Nephron progenitor cell (in vitro differentiated cells): ENCODE measurements at places on chromosomes 7 and 10.

- peak overlapping the region; percentile 65 for H3K27ac ChIP-seq
- no peak overlapping the region for H3K4me3 ChIP-seq
- H3K27me3 ChIP-seq: no peaks in the 10 kb centered on the region
- peaks cover 8% of the 10 kb centered on the region for H3K4me1 ChIP-seq
Observed at GRCh38 chr7:129646369-129647021, 35.0 kb downstream of the NRF1 start.

- H3K36me3 ChIP-seq: no peaks in the 10 kb centered on the region
- H3K4me1 ChIP-seq: peaks cover 8% of the 10 kb centered on the region
- no peak overlapping the region for H3K27ac ChIP-seq
- H3K27me3 ChIP-seq: peaks cover 3% of the 10 kb centered on the region
- no peak overlapping the region for H3K4me3 ChIP-seq
- no peak for DNase-seq
Observed at GRCh38 chr7:18117482-18117881, 89.8 kb upstream of the PRPS1L1 start.

- DNase-seq: peak; percentile 89
- peaks cover 82% of the 10 kb centered on the region for H3K27me3 ChIP-seq
- no peak within 1 kb of the TSS for H3K27ac ChIP-seq
- peak within 1 kb of the TSS; percentile 76 for H3K4me3 ChIP-seq
Observed at GRCh38 chr7:98617051-98617959, at the start of gene NPTX2. TSS of gene NPTX2 (plus strand) at chr7:98617285. CDS start at chr7:98617462, 177 bp downstream.

GRCh38 chr10:42477170-42477569 is 161.2 kb downstream of the ZNF33B start:
- H3K4me1 ChIP-seq: no peaks in the 10 kb centered on the region
- H3K27me3 ChIP-seq: peaks cover 3% of the 10 kb centered on the region
- no peak overlapping the region for H3K27ac ChIP-seq

- H3K4me3 ChIP-seq: no peak overlapping the region
- peaks cover 16% of the 10 kb centered on the region for H3K4me1 ChIP-seq
- H3K27ac ChIP-seq: no peak overlapping the region
- no peak for DNase-seq
- no peaks in the 10 kb centered on the region for H3K36me3 ChIP-seq
- H3K27me3 ChIP-seq: no peaks in the 10 kb centered on the region
Observed at GRCh38 chr10:132551093-132551807, 13.7 kb downstream of the INPP5A start.

DNA sequence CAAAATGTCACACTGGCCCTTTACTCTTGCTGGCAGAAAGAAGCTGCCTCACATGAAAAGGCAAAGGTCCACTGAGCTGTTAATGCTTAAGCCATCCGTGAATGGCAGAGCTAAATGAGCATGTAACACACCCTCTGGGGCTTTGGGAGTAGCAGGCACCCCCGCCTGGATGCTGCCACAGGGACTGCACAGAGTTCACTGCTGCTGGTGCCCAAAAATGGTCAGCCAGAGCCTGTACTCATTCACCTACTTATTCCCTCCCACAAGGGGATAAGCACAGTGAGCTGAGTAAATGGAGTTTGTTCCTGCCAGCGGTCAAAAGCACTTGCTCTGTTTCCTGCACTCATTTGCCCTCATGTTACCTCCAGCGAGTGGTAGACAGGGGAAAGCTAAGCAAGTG is 374.0 kb upstream of the STEAP1 start:
- H3K27ac ChIP-seq: peak overlapping the region; percentile 57
- no peak overlapping the region for H3K4me3 ChIP-seq
- H3K27me3 ChIP-seq: peaks cover 6% of the 10 kb centered on the region

DNA sequence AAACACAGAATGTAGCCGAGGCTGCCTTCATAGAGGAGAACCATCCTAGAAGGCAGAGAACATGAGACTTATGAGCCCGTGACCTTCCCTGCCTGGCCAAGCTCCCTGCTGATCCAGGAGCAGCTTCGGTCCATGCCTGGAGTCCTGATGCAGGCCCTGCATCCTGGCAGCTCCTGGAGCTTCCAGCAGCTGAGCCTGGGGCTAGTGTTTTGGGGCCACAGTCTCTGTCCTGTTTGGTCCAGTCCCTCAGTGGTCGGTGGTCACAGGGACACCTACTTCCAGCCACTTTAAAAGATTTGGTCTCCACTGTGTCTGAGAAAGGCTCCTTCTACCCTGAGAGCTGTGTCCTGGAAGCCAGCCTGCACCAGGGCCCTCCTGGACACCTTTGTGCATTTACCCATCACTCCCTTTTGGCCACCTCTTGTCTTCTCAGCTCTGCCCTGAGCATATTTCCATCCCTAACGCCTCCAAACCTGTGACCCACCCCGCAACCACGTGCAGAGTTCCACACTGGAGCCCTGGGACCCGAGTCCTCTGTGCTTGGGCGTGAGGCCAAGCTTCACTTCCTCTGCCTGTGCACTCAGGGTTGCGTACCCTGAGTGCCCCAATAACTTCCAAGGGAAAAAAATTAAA is 315.2 kb upstream of the ZNF32 start:
- peaks cover 22% of the 10 kb centered on the region for H3K27me3 ChIP-seq
- H3K4me3 ChIP-seq: no peak overlapping the region
- DNase-seq: no peak
- no peaks in the 10 kb centered on the region for H3K36me3 ChIP-seq
- peaks cover 58% of the 10 kb centered on the region for H3K4me1 ChIP-seq

GRCh38 chr7:139762886-139763285 is 14.9 kb downstream of the HIPK2 start:
- H3K36me3 ChIP-seq: peaks cover 68% of the 10 kb centered on the region
- H3K27ac ChIP-seq: peak overlapping the region; percentile 67
- no peak for DNase-seq
- peaks cover 25% of the 10 kb centered on the region for H3K4me1 ChIP-seq
- H3K27me3 ChIP-seq: no peaks in the 10 kb centered on the region

GRCh38 chr7:3218411-3219225 is 82.4 kb upstream of the SDK1 start:
- no peak overlapping the region for H3K27ac ChIP-seq
- no peak for DNase-seq
- peaks cover 4% of the 10 kb centered on the region for H3K27me3 ChIP-seq
- no peaks in the 10 kb centered on the region for H3K36me3 ChIP-seq

DNA sequence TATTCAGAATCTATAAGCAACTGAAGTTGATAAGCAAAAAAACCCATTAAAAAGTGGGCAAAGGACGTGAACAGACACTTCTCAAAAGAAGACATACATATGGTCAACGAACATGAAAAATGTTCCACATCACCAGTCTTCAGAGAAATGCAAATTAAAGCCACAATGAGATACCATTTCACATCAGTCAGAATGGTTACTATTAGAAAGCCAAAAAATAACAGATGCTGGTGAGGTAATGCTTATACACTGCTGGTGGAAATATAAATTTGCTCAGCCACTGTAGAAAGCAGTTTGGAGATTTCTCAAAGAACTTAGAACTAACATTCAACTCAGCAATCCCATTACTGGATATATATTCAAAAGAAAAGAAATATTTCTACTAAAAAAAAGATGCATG is 332.8 kb upstream of the PLXDC2 start:
- H3K27me3 ChIP-seq: no peaks in the 10 kb centered on the region
- no peaks in the 10 kb centered on the region for H3K36me3 ChIP-seq
- H3K4me1 ChIP-seq: peaks cover 4% of the 10 kb centered on the region
- H3K27ac ChIP-seq: no peak overlapping the region

DNA sequence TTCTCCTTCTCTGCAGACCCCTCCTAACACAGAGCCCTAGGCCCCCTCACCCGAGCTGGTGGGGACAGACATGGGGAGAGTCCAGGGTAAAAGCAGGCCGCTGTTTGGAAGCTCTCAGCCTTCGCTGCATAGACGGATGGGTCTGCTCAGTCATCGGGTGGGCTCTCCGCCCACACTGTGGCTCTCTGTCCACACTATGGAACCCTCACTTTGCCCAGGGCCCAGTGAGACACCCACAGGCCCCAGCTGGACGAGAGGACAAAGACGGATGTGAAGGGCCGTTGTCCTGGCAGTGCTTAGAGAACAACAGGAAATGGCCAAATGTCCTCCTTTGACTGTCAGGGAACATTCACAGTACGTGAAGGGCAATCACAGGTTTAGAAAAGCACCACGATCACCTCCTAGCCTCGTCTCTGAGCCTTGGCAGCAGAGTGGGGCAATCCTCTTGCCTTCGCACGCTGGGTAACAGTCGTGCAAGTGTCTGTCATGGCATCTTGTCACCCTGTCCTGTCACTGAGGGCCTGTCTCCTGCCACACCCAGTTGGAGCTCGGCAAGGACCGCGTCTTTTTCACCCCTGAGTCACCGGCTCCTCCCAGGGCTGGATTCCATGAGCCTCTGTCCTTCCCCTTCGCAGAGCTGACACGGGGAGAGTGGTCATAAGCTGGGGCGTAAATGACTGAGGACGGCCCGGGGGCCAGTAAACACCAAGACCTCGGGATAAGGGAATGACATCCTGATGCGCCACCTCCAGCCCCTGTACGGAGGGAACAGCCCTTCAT is 80.6 kb downstream of the PRKAG2 start:
- peaks cover 63% of the 10 kb centered on the region for H3K4me1 ChIP-seq
- H3K36me3 ChIP-seq: no peaks in the 10 kb centered on the region
- no peak overlapping the region for H3K4me3 ChIP-seq
- H3K27me3 ChIP-seq: peaks cover 10% of the 10 kb centered on the region
- DNase-seq: no peak
- H3K27ac ChIP-seq: peak overlapping the region; percentile 19

- H3K4me1 ChIP-seq: peaks cover 25% of the 10 kb centered on the region
- no peak for DNase-seq
- H3K36me3 ChIP-seq: no peaks in the 10 kb centered on the region
Observed at GRCh38 chr10:33773253-33773573, 438.7 kb upstream of the NRP1 start.

- peaks cover 78% of the 10 kb centered on the region for H3K4me1 ChIP-seq
- H3K4me3 ChIP-seq: no peak overlapping the region
- DNase-seq: no peak
- H3K27me3 ChIP-seq: no peaks in the 10 kb centered on the region
- H3K27ac ChIP-seq: no peak overlapping the region
- peaks cover 53% of the 10 kb centered on the region for H3K36me3 ChIP-seq
Observed at GRCh38 chr10:125030567-125031197, 88.8 kb downstream of the ZRANB1 start.

DNA sequence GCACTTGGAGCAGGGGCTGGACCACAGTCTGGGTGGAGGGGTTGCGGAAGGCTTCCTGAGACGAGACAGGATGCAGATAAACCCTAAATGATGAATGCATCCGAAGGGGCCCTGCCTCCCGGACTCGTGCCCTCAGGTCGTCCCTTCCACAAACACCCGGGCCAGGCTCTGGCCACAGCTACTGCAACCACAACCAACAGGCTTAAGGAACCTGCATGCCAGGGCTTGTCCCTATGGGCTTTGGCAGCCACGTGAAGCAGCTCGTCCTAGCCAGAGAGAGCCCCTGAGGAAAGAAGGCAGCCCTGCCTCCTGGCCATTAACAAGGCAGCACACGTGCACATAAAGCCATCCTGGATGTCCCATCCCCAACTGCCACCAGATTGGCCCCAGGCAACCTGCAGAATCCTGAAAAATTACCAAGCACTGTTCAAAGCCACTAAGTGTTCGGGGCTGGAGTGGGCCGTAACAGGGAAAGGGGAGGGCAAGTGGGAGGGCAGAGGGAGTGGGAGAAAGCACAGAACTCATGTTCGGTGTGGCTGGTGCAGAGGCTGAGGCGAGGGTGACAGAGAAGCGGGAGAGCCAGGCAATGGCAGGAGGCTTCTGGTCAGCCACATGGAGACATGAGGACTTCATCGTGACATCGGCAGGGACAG is 62.7 kb downstream of the MAD1L1 start:
- no peak for DNase-seq
- peak overlapping the region; percentile 57 for H3K27ac ChIP-seq
- no peak overlapping the region for H3K4me3 ChIP-seq
- peaks cover 6% of the 10 kb centered on the region for H3K27me3 ChIP-seq

DNA sequence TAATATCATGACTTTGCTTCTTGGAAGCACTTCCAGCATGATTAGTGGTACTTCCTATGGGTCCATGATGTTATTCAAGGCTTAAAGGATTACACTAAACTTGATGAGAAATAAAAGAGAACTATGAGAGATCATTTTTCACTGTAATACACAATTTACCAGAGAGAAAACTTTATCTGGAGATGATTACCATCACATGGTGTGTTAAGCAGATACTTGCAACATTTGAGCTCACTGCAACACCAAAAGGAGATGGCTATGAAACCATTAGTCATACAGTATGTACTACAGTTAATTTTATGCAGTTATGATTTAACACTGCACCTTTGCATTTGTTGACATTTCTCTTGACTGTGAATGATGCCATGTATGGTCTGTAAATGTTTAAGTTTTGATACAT is 311.3 kb upstream of the AOAH start:
- H3K36me3 ChIP-seq: no peaks in the 10 kb centered on the region
- no peaks in the 10 kb centered on the region for H3K27me3 ChIP-seq
- peaks cover 14% of the 10 kb centered on the region for H3K4me1 ChIP-seq
- no peak overlapping the region for H3K27ac ChIP-seq

- no peak overlapping the region for H3K4me3 ChIP-seq
- H3K36me3 ChIP-seq: no peaks in the 10 kb centered on the region
- H3K27ac ChIP-seq: no peak overlapping the region
- H3K4me1 ChIP-seq: peaks cover 32% of the 10 kb centered on the region
- H3K27me3 ChIP-seq: peaks cover 35% of the 10 kb centered on the region
- no peak for DNase-seq
Observed at GRCh38 chr10:132522521-132523411, 14.8 kb upstream of the INPP5A start.

- no peak overlapping the region for H3K4me3 ChIP-seq
- H3K27me3 ChIP-seq: peaks cover 4% of the 10 kb centered on the region
- peaks cover 13% of the 10 kb centered on the region for H3K4me1 ChIP-seq
Observed at GRCh38 chr10:10293481-10293951, 724.2 kb upstream of the CELF2 start.

DNA sequence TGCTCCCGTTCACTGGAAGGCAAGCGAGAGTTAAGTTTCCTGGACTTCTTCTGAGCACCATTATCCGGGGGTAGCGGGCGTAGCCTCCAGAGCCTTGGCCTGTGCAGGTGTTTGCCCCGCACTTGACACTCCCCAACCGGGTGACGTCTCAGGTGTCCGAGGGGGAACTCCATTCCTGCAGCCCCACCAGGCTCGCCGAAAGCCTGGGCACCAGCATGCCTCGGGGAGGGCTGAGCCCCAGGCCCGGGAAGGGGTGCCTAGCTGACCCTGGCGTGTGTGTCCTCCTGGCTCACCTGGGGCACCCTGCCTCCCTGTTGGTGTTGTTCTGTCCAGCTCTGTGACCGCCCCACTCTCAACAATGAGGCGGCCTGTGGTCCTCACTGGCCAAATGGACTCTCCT is 109.4 kb upstream of the GPR26 start:
- H3K36me3 ChIP-seq: no peaks in the 10 kb centered on the region
- no peak overlapping the region for H3K4me3 ChIP-seq
- peaks cover 48% of the 10 kb centered on the region for H3K27me3 ChIP-seq
- no peak overlapping the region for H3K27ac ChIP-seq
- peaks cover 19% of the 10 kb centered on the region for H3K4me1 ChIP-seq
- no peak for DNase-seq

DNA sequence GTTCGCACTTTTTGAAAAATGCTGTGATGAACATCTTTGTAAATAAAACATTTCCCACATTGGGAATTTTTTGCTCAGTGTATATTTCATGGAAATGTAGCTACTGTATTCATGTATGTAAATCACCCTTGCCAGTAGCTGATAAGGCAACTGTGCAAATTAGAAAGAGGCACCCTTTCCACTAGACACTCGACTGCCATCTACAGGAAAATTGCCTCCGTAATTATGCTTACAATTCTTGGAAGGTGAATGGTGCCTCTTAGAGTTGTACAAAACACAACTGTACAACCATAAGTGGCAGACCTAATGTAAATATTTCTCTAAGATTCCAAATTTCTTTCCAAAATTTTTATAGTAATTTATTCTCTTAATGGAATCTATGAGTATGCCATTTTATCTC is 491.7 kb downstream of the CCSER2 start:
- DNase-seq: no peak
- no peak overlapping the region for H3K4me3 ChIP-seq
- H3K27ac ChIP-seq: no peak overlapping the region
- H3K4me1 ChIP-seq: peaks cover 21% of the 10 kb centered on the region
